Aorta (tissue), 5 donors: ENCODE measurements at places on chromosomes 16 and 17. TPM values are rescaled to one million over a fixed set of nuclear protein-coding genes. Genes with fewer than 3 reads are reported as not detected.

GRCh38 chr17:73126716-73127473 is 34.4 kb upstream of the SLC39A11 start:
- DNase-seq = no peak

DNA sequence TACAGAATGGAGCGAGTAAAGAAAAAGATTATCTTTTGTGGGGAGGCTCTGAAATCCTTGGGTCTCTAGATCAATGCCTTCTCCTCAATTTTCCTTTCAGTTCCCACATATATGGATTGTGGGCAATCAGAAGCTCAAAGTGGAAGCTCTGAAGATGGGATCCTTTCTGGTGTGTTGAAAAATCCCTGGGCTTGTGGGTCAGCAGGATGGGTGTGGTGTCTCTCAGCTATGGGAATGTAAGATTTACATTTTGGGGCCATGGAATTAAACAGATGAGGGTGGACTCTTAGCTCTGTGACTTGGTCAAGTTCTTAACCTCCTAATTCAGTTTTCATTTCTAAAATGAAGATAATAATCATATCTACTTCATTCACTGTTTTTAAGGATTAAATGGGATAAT is 231.9 kb upstream of the CA10 start:
- no peak for DNase-seq

- DNase-seq = no peak
These were observed 94.6 kb downstream of the EMP2 start for GRCh38 chr16:10485698-10486382.

Gene TEDC2
- total RNA-seq = 0.84 TPM

- peak; percentile 93 for DNase-seq
These were observed at the start of gene PIEZO1 for GRCh38 chr16:88785106-88785924. Gene PIEZO1 (minus strand): TSS chr16:88785220. CDS start chr16:88784964, 256 bp downstream.

DNA sequence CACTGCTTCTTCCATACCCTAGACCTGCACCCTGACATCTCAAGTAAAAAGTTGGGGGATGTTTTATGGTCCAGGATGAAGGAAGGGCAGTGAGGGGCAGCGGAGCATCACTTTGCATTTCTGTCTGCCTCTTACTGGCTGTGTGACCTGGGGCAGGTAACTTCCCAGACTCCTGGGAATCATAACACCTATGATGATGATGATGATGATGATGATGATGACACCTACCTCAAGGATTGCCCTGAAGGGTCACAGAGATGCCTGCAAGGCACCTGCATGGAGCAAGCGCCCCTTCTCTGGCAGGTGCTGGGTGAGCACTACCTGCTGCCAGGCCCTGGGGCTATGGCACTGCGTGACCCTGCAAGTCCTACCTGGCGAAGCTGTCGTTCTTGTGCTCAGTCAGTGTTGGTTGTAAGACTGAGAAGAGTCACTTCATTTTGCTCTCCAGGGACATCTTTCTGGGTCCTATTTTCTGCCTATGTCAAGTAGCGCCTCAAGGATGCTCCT is 46.2 kb upstream of the STH start:
- no peak for DNase-seq
